ENCODE measurements at places on chromosomes 16 and 17. TPM values are rescaled to one million over a fixed set of nuclear protein-coding genes. Genes with fewer than 3 reads are reported as not detected.
A peak's percentile ranks its signal among the peaks of the same experiment; 100 is the strongest.

DNA sequence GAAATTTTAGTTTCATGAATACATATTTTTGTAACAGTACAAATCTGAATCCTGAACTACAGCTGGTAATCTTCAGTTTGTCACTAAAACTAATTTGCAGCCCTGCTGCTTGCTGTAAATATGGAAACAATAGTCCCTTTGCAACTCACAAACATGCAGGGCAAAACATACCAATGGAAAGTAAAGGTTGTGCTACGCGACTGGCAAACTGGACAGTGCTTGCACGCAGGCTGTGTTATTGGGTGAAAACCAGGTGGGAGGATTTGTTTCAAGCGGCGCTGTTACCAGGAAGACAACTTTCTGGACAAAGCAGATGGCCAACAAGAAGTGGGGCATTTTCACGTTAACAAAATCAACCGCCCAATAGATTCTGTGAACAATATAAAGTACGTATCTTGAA lies 93.5 kb downstream of the CDYL2 start:
- H3K27me3 ChIP-seq, result no peaks in the 10 kb centered on the region
- no peak for DNase-seq
- H3K4me3 ChIP-seq, result no peak overlapping the region
- no peak overlapping the region for H3K27ac ChIP-seq

OR2C1 gene
- not detected for total RNA-seq

- H3K4me3 ChIP-seq, result no peak overlapping the region
- H3K27me3 ChIP-seq, result no peaks in the 10 kb centered on the region
- H3K4me1 ChIP-seq, result peaks cover 29% of the 10 kb centered on the region
- peak overlapping the region; percentile 55 for H3K27ac ChIP-seq
- no peaks in the 10 kb centered on the region for H3K36me3 ChIP-seq
These were observed 240.6 kb downstream of the PRKCA start for GRCh38 chr17:66542967-66543520.

PRPSAP2 gene
- 72.1 TPM for total RNA-seq

GRCh38 chr16:53773150-53773846 lies 69.3 kb downstream of the FTO start:
- H3K4me3 ChIP-seq, result no peak overlapping the region
- H3K4me1 ChIP-seq, result peaks cover 42% of the 10 kb centered on the region
- peak; percentile 86 for DNase-seq
- no peaks in the 10 kb centered on the region for H3K27me3 ChIP-seq
- H3K36me3 ChIP-seq, result no peaks in the 10 kb centered on the region
- no peak overlapping the region for H3K27ac ChIP-seq

DNA sequence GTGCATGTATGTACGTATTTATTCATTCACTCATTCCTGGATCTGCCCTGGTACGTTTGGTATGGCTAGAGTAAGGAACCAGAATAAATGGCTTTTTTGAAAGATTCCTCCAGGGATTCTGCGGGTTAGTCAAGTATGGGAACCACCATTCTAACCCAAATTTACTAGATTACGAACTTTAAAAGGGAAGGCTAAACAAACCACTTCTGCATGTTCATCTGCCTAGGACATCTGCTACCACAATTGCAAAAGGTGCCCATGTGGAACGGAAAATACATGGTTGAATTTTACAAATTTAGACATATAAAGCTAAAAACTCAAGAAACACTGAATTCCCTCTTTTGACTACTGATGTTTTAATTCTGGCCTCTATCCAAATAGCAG lies 22.1 kb downstream of the CYTH1 start:
- no peaks in the 10 kb centered on the region for H3K27me3 ChIP-seq
- H3K4me3 ChIP-seq, result no peak overlapping the region
- DNase-seq, result no peak
- H3K4me1 ChIP-seq, result peaks cover 18% of the 10 kb centered on the region
- H3K36me3 ChIP-seq, result no peaks in the 10 kb centered on the region
- no peak overlapping the region for H3K27ac ChIP-seq

GRCh38 chr16:3057181-3058138 lies 8.0 kb upstream of the IL32 start:
- H3K27ac ChIP-seq, result no peak overlapping the region
- peaks cover 5% of the 10 kb centered on the region for H3K4me1 ChIP-seq
- DNase-seq, result no peak
- no peaks in the 10 kb centered on the region for H3K27me3 ChIP-seq

DNA sequence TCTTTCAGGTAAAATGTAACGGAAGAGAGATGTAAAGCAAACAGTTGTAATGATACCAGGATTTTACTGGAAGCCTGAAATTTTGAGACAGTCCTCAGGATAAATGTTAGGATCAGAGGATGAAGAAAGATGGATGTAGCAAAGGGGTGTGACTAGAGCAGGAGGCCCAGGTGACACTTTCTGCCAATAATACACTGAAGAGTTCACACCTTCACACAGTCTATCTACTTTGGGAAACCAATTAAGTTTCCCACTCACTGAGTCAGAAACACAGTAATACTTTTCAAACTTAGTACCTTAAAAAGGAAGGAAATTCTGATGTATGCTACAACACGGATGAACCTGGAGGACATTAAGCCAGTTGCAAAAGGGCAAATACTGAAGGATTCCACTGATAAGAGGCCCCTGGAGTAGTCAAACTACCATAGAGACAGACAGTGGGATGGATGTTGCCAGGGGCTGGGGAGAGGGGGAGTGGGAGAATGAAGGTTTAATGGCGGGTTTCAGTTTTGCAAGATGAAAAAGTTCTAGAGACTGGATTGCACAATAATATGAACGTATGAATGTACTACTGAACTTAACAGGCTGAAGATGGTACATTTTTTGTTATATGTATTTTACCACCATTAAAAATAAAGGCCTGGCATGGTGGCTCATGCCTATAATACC lies 62.3 kb downstream of the CYTH1 start:
- peaks cover 59% of the 10 kb centered on the region for H3K4me1 ChIP-seq
- DNase-seq, result no peak
- H3K27ac ChIP-seq, result no peak overlapping the region

OTOP2 gene
- not detected for total RNA-seq

DNA sequence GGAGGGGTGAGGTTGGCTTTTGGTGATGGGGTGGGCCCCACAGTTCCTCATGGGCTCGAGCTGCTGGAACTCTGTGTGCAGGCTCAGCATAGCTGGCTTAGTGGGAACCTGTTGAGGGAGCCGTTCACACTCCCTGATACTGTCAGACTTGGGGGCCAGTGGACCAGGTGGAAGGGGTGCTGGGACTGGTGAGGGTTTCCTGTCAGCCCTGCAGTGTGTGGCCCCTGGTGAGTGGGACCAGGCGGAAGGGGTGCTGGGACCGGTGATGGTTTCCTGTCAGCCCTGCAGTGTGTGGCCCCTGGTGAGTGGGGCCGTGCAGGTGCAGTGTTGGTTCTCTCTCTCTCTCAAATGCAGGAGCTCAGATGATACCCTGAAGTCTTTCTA lies 45.1 kb upstream of the ZNF750 start:
- peaks cover 7% of the 10 kb centered on the region for H3K4me1 ChIP-seq
- H3K4me3 ChIP-seq, result no peak overlapping the region
- peak overlapping the region; percentile 30 for H3K27ac ChIP-seq
- no peaks in the 10 kb centered on the region for H3K27me3 ChIP-seq

CD300LF gene
- total RNA-seq, result not detected

NAA38 gene
- total RNA-seq, result 67.7 TPM

GRCh38 chr17:35586569-35587073 lies 501 bp upstream of the AP2B1 start:
- H3K4me3 ChIP-seq, result peak overlapping the region; percentile 82
- H3K36me3 ChIP-seq, result no peaks in the 10 kb centered on the region
- H3K27me3 ChIP-seq, result no peaks in the 10 kb centered on the region
- DNase-seq, result no peak
- H3K27ac ChIP-seq, result peak overlapping the region; percentile 92

GRCh38 chr17:60916043-60916442 lies 238.4 kb downstream of the BCAS3 start:
- no peak overlapping the region for H3K27ac ChIP-seq
- no peaks in the 10 kb centered on the region for H3K36me3 ChIP-seq
- no peak for DNase-seq
- no peaks in the 10 kb centered on the region for H3K27me3 ChIP-seq

DNA sequence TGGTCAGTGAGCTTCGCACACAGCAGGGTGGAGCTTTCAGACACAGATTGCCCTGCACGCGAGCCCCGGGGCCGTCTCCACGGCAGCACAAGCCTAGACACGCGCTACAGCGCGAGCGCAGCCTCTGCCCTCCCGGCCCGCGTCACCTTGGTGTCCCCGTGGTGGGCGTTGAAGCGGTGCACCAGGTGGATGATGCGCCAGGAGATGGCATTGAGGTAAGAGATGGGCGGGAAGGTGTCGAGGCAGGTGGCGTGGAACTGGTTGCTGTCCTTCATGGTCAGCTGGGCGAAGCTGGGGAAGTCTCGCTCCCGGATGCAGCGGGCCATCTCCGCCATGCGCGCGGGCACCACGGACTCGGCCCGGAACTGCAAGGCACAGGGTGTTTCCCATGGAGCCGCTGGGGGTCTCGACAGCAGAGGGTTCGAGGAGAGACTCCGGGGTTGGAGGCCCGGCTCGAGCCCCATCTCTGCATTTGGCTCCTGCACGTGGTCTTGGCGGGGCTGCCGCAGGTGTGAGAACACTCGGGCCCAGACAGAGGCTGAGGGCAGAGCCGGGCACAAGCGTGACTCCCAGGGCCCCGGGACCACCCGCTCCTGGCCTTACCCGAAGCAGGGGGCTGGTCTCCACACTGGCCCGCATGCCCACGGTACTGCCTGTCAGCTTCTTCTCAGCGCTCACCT lies 4.3 kb upstream of the CYBA start:
- no peaks in the 10 kb centered on the region for H3K27me3 ChIP-seq
- no peak overlapping the region for H3K27ac ChIP-seq
- peaks cover 10% of the 10 kb centered on the region for H3K4me1 ChIP-seq
- DNase-seq, result no peak
- H3K36me3 ChIP-seq, result peaks cover 57% of the 10 kb centered on the region

FBXW10 gene
- not detected for total RNA-seq

DNA sequence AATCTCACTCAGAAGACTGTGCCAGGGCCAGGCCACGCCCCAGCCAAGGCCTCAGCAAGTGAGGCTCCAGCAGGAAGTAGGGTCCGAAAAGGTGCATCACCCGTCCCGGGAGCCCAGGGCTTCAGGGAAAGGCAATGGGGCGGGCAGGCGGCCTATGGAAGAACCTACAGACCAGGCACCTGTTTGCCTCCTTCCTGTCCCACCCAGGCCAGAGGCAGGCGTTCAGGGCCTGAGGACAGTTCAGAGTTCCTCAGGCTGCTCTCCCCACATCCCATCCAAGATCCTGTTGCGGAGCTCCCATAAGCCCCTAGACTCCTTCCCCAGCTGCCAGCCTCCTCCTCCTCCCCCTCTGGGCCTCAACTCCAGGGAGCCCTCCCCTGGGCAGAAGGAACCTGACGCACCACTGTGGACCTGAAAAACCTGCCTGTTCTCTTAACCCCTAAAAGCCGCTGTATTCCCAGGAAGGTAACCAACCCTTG lies 2.3 kb downstream of the CLUH start:
- no peaks in the 10 kb centered on the region for H3K27me3 ChIP-seq
- H3K36me3 ChIP-seq, result no peaks in the 10 kb centered on the region
- peak overlapping the region; percentile 81 for H3K27ac ChIP-seq
- no peak for DNase-seq
- H3K4me1 ChIP-seq, result peaks cover 34% of the 10 kb centered on the region

TMEM220 gene
- total RNA-seq, result 0.11 TPM

RPL38 gene
- 936 TPM for total RNA-seq

PKMYT1 gene
- total RNA-seq, result 120 TPM

DNA sequence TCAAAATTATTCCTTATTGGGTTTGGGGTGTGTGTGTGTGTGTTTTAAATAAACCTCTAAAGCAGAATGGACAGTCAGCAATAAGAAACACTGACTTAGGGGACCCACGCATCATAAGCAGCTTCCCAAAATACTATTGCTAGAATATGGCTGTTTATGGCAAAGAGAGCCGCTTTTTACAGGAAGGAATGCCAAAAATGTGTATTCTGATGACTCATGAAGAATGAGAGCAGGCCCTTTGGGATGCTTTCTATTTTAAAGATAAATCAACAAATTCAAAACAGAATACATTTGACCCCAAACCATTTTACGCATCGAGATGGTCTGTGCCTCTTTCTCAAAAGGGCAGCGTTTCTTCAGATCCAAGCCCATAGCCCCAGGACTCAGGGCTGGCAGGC lies 37.5 kb downstream of the ARHGAP17 start:
- H3K4me1 ChIP-seq, result peaks cover 56% of the 10 kb centered on the region
- H3K36me3 ChIP-seq, result peaks cover 40% of the 10 kb centered on the region
- peak overlapping the region; percentile 68 for H3K27ac ChIP-seq
- H3K4me3 ChIP-seq, result no peak overlapping the region
- DNase-seq, result peak; percentile 62

PDILT gene
- not detected for total RNA-seq

MYH1 gene
- 0.46 TPM for total RNA-seq

GRCh38 chr16:78967948-78968347 lies 632.6 kb downstream of the MAF start:
- no peak overlapping the region for H3K4me3 ChIP-seq
- H3K27me3 ChIP-seq, result no peaks in the 10 kb centered on the region
- DNase-seq, result no peak
- H3K4me1 ChIP-seq, result no peaks in the 10 kb centered on the region
- H3K36me3 ChIP-seq, result no peaks in the 10 kb centered on the region

DNA sequence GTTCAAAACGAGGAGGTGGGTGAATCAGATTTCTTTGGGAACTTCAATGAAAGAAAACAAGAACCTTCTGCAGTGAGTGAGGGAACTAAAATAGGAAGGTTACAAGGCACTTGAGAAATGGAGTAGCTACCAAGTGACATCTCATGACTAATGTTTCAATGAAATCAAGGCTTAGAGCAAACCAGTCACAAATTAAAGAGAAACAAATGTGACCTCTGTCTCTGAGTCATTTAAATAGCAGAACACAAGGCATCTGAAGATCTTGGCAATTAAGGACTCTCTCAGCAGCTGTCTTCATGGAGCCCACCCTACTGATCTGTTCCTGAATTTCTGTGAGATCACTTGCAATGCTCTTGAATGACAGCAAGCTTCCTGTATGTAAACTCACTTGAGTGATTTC lies 109.5 kb downstream of the CDH11 start:
- H3K27ac ChIP-seq, result no peak overlapping the region
- no peak overlapping the region for H3K4me3 ChIP-seq

DNA sequence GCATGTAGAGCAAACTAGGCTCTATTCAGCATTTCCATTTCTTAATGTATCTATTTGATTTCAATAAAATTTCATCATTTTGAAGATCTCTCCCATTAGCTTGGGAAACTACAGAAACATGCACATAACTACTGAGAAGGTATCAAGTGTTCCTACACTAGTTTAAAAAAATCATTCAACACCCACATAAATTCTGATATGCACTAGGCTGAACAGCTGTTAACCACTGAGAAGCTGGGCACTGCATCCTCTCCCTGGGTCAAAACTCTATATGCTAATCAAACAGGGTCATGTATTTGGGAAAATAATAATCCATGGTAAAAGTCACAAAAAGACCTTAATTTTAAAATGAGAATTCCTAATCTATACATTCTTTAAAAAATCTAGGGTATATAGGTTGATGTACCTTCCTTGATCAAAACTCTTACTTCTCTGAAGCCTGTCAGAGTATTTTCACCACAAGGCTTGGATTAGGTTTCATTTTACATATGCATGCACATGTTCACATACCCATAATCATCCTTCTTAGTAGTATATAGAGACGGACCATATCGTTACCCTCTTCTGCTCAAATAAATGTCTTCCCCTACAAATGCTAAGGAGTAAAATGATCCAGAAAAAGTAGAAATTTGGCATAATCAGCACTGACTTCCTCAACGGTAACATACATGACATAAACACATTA lies 57.2 kb downstream of the KANSL1 start:
- peaks cover 34% of the 10 kb centered on the region for H3K4me1 ChIP-seq
- no peak overlapping the region for H3K4me3 ChIP-seq
- no peaks in the 10 kb centered on the region for H3K36me3 ChIP-seq
- no peaks in the 10 kb centered on the region for H3K27me3 ChIP-seq

Measured in A673 (cell line).